ENCODE measurements at places on chromosomes 2 and 18.

GRCh38 chr2:233462826-233463470, 103.6 kb downstream of the USP40 start:
- no peak for DNase-seq

GRCh38 chr18:48887294-48887904, 63.4 kb downstream of the SMAD7 start:
- DNase-seq: no peak

- no peak for DNase-seq
Measured at GRCh38 chr2:18940184-18940583, 350.8 kb upstream of the NT5C1B start.

DNA sequence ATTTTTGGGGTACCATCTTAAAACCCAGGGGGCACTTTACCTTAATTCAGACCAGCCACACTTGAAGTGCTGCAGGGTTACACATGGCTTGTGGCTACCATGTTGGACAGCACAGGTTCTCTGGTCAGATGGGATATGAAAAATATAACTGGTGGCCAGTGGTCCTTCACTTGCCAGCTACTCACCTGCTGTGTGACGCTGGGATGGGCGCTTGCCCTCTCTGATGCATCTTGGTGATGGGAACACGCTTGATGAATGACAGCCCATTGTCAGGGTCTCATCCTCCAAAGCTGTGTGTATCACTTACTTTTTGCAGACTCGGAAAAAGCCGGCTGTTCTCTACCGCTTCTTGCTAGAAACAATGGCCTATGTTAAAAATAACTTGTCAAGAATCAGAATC, 22.5 kb downstream of the HJURP start:
- DNase-seq: no peak

DNA sequence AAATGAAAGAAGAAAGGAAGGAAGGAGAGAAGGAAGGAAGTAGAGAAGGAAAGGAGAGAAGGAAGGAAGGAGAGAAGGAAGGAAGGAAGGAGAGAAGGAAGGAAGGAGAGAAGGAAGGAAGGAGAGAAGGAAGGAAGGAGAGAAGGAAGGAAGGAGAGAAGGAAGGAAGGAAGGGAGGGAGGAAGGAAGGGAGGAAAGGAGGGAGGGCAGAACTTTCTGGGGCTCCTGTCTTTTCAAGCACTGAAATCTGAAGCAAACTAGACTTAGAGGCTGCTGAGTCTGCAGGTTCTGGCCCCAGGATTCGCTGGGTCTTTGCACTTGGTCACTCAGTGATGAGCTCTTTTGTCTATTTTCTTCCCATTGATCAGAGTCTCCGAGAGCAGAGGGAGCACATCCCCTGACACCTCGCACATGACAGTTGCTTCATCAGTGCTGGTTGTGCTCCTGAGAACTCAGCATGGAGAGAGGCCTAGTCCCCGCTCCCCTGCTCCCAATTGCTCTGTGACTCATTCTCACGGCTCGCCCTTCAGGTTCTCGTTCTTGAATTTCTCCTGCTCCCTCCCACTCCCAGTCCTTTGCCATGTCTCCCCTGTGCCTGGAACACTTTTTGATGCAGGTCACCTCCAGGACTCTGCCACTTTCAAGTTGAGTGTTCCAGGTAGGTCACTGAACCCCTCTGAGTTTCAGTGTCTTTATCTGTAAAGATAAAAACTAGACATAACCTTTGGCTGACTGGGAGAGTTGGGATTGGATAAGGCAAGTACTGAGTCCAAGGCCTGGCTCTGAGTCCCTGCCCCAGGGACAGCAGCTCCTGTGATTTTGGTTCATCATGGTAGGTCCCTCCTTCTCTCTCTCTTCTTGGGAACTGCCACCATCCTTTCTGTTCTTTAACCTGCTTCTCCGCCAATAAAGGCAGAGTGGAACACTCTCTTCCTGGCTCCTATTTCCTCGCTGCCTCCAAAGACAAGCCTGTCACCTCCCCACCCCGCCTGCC, 55.2 kb downstream of the TNP1 start:
- DNase-seq: no peak

- no peak for DNase-seq
Measured at GRCh38 chr2:189178726-189179569, 613 bp downstream of the COL5A2 start.

DNA sequence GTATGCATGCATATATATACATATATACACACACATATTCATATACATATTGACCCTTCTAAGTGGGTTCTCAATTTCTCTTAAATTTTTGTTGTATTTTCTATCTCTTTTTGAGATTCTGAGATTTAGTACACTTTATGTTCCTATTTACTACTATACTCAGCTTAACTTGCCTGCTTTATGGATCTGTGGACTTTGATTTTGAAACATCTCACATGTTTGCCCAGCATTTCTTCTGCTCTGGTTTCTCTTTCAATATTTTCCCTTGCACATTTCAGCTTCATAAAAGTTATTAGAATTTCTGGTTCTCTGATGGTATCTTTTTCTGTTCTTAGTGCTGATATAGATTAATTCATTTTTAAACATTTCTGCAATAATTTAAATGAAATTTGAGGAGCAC, 380.6 kb downstream of the SPAG16 start:
- no peak for DNase-seq

DNA sequence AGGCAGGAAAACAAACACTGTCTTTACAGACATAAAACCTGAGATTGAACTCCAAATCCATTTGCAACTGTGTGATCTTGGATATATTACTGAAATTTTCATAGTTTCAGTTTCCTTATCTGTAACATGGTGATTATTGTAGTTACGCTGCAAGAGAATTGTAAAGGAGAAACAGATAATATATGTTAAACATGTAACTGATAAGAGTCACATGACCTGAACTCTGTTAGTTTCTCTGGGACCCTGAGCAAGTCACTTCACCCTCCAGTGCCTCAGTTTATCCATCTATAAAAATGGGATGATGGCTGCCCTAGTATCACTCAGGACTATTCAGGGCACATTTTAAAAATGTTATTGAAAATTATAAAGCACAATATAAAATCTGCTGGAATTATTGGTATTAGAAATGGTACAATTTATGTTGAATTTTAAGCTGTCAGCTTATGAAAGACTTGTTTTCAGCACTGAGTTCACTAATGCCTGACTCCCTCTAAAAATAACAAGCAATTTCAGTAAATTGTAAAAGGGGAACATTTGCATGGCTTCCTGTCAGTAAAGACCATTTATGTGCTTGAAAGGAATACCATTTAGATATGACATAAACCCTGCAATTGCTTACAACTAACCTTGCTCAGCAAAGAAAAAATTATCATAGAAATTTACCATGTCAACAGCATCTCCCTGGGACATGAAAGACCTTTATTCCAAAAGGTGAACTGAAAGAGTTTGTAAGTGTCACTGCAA, 393.5 kb downstream of the RAD51AP2 start:
- no peak for DNase-seq

DNA sequence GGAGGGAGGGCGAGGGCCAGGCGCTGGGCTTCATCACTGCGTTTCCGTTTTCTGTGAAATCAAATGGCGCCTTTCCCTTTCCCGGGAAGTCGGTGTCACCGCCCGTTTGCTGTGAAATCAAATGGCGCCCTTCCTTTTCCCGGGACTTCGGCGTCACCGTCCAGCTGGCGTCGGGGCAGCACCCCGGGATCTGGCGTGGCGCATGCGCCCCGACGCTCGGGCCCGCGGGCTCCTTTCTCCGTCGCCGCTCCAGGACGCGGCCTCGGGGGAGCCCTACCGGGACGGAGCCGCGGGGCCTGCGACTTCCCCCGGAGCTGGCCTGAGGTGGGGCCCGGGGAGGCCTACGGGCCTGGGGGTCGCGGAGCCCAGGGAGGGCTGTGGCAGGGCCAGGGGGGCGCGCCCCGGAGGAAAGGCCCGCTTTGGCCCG, at the start of gene FAM228A:
Gene FAM228A, plus strand, starts transcription at position 203 of the 427 bp plus-strand sequence. CDS start 428 bp downstream, outside the sequence.
- DNase-seq: no peak

DNA sequence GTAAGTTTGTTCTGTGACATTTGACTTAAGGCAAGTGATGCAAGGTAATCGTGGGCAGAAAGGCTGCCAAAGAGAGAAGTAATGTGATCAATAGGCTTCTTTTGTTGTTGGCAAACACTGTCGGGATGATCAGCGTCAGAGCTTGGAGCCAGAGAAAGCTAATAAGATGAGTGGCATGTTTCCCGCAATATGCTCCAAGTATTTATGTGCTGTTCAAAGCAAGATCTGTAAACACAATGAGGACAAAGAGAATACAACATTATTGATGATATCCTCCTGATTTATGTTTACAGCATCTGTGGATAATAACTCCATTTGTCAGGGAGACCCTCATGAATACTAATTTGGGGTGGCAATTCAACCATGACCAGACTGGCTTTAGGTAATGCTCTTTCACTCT, 603.3 kb downstream of the TDRD15 start:
- no peak for DNase-seq

Data from stimulated activated CD4-positive, alpha-beta T cell treated with anti-CD3 and anti-CD28 coated beads, Interleukin-2, amount 100 ng/mL, for 4 hours (primary cell).